ENCODE measurements at places on chromosomes 3 and 15.

DNA sequence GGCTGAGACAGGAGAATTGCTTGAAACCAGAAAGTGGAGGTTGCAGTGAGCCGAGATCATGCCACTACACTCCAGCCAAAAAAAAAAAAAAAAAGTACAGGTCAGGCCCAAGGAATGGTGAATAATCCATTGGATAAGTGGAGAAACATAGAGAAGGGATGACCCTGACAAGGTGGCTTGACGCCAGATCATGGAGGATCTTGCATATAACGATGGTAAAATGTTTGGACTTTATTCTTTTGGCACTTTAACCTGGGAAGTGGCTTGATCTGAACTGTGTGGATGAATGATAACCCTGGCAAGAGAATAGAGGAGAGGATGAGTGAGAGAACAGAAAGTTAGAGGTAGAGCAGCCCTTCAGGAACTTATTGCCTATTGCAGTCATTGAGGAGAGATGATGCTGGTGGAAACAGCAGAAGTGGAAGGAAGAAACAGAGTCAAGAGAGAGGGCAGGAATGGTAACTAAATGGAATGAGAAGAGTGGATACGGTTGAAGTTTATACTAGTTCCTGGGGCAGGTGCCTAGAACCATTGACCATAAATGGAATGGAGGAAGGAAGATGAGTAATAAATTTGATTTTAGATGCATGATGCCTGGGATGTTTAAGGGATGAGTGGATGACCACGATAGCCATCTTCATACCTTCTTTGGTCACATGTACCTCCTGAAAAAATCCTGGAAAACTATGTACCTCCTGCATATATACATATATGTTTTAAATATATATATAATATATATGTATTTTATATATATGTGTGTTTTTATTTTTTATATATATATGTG is 57.8 kb downstream of the BLM start:
- DNase-seq = no peak

DNA sequence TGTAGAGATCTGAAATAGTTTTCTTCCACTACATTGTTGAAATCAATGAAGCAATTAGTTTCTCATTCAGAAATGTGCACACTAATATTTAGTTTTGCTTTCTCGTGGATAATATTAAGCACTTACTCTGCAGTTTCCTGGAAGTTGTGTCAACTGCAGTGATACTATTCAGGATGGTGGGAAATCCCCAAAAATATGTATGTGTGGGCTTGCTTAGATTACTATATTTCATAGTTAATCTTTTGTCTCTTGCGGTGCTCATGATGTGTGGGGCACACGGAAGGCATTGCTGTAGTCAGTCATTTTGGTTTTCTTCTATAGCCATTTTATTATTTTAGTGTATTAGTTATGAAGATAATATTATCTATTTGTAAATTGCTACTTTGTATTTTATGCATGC is 19.7 kb downstream of the RAB11A start:
- DNase-seq = no peak

DNA sequence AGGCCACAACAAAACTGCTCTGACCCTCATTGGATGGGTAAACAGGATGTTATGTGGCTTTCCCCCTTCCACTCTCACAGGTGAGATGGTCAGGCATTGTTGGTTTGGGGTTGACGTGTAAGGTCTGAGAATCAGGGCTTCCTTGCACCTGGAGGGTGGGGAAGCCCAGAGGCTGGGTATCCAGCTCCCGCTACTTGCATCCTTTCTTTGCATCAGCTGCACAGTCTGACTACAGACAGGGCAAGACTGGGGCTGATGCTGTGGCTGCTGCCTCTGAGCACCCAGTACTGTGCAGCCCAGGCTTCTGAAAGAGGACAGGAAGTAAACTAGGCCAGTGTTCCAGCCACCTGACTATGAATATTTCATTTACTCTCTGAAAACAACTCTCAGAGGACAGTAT is 58.0 kb upstream of the ATP2B2 start:
- DNase-seq = no peak

DNA sequence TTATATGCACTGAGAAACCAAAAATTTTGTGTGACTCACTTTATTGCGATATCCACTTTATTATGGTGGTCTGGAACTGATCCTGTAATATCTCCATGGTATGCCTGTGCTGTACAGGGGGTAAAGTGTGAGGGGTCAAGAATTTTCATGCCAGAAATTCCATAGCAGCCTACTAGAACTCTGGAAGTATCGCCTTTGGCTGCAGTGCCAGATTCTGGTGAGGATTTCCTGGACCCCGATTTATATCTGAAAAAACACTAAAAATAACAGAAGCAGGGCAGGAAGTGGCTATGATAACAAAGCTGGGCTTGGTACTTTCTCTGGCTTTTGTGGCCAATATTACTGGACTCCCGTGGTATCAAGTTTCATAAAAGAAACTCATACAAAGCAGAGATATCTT is 36.4 kb downstream of the CCDC80 start:
- no peak for DNase-seq

DNA sequence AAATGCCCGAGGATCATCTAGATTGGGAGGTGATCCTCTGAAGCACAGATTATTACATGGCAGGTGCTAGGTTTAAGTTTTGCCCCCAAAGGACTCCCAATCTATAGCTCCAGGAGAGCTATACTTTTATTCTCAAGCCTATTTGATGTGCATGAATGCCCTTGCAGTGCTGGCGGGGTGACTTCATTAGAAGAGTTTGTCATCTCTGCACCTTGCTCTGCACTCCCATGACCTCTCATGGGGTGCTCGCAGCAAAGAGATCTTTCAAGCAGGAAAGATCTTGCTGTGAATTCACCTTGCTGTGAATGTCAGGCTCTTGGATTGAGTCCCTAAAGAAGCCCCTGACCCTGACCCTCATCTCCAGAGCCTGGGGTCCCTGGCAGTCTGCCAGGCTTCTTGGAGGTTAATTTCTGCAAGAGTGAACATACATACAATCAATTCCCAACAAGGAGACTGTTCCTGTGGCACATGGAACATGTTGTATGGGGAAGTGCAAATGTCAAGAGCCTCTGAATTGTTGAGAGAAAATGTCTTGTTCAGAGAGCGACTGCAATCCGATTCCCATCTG is 45.9 kb downstream of the FAM43A start:
- DNase-seq = no peak

DNA sequence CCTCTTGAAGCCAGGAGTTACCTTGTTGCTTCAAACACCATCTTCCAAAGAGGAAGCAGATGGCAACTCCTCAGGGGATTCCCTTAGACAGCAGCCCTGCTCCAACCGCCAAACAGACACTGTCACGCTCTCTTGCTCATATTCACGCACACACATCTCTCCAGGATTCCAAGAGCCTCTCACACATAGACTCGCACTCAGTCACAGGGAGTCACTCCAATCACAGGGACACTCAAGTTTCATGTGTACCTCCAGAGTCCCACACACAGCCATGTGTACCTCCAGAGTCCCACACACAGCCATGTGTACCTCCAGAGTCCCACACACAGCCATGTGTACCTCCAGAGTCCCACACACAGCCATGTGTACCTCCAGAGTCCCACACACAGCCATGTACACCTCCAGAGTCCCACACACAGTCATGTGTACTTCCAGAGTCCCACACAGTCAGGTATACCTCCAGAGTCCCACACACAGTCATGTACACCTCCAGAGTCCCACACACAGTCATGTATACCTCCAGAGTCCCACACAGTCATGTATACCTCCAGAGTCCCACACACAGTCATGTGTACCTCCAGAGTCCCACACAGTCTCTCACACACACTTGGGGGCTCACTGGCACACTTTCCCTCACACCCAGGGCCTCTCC is 6.1 kb downstream of the VWA5B2 start:
- DNase-seq = no peak

- no peak for DNase-seq
These were observed 168.8 kb upstream of the SMAD3 start for GRCh38 chr15:66896611-66897010.

DNA sequence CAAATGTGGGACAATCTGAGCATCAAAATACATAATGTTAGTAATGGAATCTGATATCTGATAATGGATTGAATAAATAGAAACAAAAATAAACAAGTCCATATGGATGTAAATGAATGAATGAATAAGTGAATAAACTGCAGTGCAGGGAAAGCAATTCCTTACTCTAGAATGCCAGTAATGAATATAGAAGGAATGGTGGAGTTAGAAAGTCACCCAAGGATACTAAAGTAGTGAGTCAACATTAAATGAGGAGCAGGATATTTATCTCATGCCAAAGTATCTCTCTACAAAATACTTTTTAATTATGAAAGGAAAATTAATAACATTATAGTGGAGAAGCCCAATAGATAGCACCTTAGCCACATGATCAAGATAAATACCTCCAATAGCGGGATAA is 300.3 kb downstream of the FEZF2 start:
- DNase-seq = no peak

DNA sequence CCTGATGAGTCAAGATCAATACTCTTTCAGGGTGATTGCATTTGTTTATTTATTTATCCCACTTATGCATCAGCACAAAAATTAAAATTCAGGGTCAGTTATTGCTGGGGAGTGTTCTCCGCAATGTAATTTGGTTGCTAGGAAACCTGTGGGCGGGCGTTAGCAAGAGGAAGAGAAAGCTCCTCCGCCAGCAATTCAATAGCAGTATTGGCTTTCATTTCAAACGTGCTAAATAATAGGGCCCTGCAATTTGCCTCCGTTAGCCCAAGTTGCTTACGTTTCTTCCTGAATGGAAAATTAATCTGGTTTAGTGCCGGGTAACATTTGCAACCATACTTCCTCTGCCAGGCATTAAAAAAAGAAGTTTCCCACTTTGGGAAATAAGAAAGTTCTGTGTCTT is 35.5 kb upstream of the PLCL2 start:
- DNase-seq = peak; percentile 52

- DNase-seq = peak; percentile 17
These were observed 62.7 kb downstream of the PDE8A start for GRCh38 chr15:85044251-85044853.

- no peak for DNase-seq
These were observed 145.5 kb upstream of the ABHD17C start for GRCh38 chr15:80549654-80550053.

DNA sequence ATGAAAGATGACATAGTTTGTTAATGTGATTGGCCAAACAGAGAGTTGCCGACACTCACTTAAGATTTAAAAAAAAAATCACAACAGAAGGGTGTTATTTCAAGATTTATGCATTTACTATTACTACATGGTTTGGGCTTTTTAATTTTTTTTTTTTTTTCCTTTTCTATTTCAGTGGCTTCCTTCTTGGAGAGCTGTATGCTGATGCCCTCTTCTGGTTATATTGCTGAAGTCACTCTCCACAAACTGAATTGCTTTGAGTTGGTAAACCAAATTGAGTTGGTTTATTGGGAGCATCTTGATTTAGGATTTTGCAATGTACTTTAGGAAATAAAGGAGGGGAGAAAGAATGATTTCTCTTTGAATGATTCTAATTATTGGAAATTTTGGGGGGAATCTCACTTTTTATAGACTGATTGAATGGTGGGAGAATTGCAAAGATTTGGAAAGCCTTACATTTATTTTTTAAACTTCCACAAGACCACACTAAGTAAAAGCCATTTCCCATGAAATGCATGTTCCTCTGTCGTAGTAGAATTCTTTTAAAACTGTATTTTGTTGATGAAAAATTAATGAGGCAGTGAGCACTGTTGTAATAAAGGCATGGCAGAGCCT is 186.6 kb upstream of the FEZF2 start:
- no peak for DNase-seq

- no peak for DNase-seq
These were observed 25.3 kb upstream of the ARHGEF3 start for GRCh38 chr3:56826831-56827722.

GRCh38 chr3:187906920-187907319 is 161.7 kb upstream of the BCL6 start:
- DNase-seq = no peak

DNA sequence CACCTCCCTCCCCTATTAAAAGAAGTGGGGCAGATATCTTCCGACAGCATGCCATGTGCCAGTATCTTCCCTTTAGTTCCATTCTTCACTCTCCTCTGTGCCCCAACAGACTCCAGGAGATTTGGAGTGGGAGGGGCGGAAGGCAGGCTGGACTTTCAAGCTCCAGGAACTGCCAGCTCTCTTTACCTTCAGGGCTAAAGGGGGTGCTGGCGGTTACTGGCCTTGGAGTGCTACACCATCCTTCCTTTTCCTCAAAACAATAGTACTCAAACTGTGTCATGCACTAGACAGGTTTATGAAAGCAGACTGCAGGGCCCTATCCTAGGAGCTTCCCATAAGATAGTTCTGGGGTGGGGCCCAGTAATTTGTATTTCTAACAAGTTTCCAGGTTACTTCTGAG is 6.0 kb downstream of the LINS1 start:
- DNase-seq = no peak

Measured in activated T-cell treated with anti-CD3 and anti-CD28 coated beads for 1 hour (primary cell).